ENCODE measurements at places on chromosomes 1 and 21.

DNA sequence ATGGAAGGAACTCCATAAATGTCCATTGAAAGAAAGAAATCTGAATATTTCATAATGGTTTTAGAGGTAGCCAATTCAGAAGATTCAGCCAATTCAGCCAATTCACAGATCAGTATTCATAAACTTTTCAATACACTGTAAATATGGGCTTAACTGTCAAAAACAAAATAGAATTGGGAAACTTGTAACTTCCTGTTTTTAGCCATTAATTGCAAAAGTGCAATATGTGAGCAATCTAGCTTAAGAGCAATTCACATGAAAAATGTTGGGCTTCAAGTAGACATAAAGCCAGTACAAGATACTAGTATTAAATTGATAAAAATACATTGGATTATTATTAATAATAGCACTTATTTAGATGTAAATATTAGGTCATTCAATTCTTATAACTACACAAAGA is 27.5 kb upstream of the PLPPR4 start:
- DNase-seq: no peak

DNA sequence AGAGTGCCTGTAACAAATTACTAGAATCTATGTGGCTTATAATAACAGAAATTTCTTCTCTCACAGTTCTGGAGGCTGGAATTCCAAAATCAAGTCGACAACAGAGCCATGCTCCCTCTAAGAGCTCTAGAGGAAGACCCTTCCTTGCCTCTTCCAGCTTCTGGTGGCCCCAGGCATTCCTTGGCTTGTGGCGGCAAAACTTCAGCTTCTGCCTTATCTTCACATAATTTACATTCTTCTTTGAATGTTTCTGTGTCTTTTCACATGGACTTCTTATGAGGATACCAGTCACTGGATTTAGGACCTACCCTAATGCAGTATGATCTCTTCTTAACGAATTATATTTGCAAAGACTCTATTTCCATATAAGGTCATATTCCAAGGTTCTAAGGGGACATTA is 324.4 kb downstream of the PCP4 start:
- no peak for DNase-seq

- DNase-seq: no peak
Measured at GRCh38 chr1:57991289-57991688, 555.2 kb downstream of the OMA1 start.

DNA sequence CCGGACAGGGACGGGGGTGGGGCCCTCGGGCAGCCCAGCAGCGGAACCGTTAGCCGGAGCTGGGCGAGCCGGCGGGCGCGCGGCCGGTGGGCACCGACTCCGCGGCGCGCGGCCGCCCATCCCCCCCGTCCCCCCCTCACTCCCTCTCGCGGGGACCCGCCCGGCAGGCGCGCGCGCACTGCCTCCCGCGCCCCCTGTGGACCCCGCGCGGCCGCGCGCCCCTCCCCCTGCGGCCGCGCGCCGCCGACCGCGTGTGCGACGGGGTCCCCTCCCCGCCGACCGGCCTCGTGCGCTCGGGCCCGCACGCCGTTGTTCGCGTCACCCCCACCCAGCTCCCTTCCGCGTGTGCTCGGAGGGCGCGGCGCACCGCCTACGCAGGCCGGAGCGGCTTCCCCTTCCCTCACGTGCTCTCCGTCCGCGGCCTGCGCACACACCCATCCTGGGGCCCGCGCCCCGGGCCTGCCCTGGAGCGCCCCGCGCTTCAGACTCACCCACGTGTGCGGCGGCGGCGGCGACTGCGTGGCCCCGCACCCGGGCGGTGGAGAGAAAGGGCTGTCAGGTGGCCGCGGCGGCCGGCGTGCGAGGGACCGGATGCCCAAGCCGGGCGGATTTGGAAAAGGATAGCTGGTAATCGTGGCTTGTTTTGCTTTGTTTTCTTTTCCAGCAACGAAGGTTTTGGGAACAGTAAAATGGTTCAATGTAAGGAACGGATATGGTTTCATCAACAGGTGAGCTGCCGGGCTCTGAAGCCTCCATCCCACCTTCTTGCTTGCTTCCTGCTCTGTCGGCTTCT is 717 bp downstream of the YBX1 start:
- peak; percentile 27 for DNase-seq

DNA sequence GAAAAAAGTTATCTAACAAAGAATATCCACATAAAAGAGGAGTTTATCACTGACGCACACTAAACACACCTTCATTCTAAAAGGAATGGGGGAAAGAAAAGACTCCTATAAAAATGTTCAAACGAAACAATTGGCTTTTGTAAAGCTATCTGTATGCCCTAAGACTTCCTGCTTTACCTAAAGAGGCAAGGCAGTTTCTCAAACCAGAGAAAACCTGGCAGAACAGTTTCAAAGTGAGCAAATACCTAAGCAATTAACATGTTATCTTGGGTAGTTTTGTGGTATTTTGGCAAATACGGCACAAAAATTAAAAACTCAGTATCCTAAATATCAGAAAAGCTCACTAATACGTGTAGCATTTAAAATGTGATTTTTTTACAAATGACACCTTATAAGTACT is 1.9 kb downstream of the PUM1 start:
- no peak for DNase-seq

DNA sequence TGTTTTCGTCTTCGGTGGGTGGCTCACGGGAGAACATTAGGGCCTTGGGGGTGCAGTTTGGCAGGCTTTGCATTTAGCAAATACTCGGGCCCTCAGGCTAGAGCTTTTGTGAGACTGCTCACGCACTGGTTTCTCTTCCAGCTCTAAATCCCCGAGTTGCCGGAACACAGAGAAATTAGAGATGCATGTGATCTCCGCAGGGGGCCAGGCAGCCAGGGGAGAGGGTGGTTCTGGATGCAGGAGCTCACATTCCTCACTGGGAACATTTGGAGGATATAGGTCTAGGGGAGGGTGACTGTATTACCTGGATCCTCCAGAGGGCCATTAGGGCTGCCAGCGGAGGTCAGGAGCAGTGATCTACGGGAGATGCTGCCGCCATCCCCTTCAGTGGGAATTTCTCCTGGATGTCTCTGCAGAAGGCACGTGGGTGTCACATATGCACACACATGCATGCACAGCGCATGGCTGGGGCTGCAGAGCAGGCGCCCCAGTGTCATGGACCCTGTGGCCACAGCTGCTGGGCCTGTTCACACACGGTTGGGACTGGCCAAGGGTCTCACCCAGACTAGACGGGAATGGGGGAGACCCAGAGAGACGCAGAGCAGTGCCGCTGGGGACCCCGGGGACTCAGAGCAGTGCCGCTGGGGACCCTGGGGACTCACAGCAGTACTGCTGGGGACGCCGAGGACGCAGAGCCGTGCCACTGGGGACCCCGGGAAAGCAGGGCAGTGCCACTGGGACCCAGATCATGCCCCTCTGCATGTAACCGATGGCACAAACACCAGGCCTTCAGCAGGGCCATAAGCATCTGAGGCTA is 258.7 kb downstream of the CAMTA1 start:
- DNase-seq: no peak

DNA sequence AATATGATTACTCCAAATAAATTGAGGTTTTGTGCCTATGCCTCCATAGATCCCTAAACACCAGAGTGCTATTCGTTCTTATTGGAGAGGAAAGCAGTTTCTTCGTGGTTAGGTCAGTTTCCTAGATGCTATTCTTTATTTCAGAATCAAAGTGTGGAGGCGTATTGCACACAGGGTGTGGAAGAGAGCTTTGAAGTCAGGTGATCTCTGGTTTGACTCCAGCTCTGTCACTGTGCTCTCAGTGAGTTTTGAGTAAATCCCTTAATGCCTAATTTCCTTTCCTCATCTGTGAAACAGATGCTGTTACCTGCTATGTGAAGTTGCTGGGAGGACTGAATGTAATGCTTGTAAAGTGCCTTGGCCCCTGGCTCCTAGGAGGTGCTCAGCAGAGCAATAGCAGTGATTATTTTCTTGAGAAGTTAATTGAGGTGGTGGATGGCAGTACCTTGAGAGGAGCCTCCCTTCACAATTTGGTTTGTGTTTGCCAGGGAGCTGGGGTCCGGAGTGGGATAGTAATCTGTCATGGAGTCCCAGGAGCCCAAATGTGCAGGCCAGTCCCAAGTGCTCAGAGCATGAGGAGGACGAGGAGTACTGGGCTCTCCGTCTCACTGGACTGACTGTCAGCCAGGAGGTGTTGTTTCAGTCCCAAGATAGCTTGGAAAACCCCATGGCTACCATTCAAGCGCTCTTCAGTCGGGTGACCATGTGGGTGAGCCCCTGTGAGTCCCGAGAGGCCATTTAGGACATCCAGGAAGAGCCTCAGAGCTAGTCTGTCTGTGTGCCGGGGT is 14.9 kb downstream of the NTPCR start:
- no peak for DNase-seq

GRCh38 chr1:17155257-17155920 is 36.1 kb upstream of the PADI2 start:
- no peak for DNase-seq

DNA sequence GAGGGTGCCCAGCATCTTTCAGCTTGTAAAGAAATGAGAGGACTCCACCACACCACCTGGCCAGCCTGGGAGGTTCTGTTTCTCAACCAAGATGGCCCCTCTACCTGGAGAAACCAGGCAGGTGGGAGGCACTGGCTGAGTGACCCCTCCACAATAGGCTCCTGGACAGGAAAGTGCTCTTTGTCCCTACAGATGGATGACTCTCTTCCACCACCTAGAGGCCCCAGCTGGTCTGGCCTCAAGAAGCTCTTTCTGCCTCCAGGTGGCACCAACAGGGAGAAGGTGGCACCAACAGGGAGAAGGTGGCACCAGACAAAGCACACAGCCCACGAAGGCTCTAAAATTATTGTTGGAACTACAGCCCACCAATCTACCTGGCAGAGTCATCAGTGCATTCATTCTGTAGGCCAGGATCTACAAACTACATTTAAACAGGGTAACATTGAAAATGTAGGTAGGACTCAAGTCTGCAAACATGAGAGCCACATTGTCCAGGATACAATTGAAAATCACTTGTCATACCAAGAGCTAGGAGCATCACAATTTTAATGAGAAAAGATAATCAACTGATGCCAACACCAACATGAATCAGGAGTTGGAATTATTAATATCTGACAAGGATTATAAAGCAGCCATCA is 14.4 kb downstream of the TMPRSS3 start:
- peak; percentile 55 for DNase-seq

DNA sequence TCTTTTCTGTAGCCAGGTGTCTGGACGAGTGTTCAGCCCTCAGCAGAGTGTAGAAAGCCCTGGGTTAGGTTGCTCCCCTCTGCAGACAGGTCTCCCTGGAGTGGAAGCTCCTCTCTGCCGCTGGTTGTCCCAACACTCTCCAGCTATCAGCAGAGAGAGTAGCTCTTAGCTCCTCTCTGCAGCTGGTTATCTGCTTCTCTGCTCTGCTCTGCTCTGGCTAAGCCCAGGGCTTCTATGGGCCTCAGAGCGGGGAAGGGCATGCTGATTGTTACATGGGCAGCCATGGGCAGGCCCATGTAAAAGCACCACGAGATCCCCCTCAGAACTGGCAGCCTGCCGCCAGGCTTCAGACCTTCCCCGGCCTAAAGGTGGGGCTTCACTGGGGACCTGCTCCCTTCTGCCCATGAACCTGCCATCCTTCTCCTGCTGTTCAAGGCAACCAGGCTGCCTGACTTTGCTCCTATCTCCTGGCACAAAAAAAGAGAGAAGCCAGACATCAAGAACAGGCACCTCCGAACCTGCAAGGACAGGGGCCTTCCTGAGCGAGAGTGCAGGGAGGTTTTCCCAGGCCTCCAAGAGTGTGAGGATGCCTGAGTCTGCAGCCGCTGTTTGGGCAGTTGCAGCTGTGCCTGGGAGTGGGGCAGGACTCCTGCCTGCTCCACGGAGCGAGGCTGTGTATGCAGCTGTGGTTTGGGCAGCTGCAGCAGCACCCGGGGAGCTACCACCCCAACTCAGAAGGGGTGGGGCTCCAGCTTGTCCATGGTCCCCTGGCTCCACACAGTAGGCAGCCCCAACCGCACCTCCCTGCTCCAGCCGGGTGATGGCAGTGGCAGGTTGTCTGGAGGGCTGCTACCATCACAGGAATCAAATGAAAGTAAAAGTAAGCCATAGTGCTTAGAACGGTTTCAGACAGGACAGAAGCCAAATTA is 973.7 kb downstream of the LTN1 start:
- DNase-seq: no peak
